Activated CD4-positive, alpha-beta T cell treated with anti-CD3 and anti-CD28 coated beads for 36 hours (primary cell): ENCODE measurements at places on chromosomes 11 and 22.

GRCh38 chr11:36149538-36150242 lies 139.5 kb downstream of the COMMD9 start:
- peak; percentile 72 for DNase-seq

- no peak for DNase-seq
Observed at GRCh38 chr22:21718499-21718898, 17.1 kb downstream of the YPEL1 start.

- DNase-seq, result no peak
Observed at GRCh38 chr11:76155500-76156227, 50.6 kb downstream of the WNT11 start.

DNA sequence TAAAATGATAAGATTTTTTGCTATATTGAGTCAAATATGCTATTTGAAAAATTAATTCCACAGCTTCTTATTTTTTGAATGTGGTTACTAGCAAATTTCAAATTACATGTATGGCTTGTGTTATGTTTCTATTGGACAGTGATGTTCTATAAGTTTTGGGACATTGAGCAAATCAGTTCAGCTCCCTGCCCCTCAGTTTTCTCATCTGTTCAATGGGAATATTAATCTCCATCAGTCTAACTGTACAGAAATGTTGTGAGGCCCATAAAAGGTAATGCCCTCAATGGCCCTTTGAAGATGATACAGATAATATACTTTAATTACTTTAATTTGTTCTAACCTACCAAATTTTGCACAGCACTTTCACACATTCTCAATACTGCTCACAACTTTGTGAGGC lies 15.2 kb downstream of the WT1 start:
- DNase-seq, result no peak

- DNase-seq, result no peak
Observed at GRCh38 chr22:49177666-49178065, 650.0 kb downstream of the BRD1 start.

DNA sequence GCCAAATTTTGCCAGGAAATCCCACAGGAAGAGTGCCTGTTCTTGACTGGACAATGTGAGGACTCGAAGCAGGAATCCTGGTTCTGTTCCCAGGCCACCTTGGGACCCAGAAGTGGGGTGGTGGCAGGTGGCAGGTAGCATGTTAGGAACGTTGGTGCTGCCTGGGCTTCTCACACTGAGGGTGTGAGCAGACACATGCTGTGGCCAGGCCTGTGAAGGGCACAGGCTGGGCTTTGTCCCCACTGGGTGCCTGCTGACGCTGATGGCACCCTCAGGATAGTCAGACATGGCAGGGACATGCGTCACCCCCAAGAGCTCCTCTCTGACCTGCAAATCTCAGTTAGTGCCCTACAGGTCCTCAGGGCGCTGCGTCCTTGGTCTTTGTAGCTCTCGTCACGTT lies 21.1 kb upstream of the NECTIN1 start:
- no peak for DNase-seq

DNA sequence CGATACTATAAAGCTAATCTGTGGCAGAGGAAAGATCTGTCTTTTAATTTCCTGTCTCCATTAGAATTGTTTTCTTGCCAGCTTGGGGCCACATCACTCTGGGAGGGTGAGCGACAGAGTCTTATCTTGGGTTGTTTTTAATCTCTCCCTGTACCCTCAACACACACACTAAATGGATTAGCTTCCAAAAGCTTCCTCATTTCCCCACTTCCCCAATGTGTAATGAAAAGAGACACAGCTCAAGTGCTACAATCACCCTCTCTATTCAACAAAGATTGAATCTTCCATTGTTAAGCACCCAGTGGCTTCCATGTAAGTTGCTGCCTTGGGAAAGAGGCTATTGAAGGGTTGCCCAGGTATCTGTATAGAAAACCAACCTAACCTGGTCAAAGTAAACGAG lies 6.1 kb upstream of the ASCL3 start:
- no peak for DNase-seq

DNA sequence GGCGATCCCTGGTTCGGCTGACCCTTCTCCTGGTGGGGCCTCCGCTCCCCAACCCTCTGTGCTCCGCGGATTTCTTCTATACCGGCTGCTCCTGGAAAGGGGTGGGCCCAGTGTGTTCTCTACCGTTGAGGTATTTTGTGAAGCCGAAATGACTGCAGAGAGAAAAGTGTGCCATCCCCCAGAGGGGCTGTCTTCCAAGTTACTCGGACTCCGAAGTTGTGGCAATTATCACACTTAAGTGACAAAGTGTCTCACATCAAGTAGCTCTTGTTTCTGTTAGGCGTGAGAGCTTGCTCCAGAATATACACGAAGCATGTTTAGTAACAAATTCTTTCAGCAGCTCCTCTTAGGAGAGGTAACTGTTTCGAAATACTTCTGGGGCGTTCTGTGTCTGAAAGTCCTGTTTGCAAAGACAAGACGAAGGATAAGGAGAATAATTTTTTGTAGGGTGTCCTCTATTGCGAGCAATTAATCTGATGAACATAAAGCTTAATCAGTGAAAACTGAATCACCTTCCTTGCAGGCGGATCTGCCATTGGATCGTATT lies 434 bp downstream of the XPNPEP3 start:
- DNase-seq, result no peak

DNA sequence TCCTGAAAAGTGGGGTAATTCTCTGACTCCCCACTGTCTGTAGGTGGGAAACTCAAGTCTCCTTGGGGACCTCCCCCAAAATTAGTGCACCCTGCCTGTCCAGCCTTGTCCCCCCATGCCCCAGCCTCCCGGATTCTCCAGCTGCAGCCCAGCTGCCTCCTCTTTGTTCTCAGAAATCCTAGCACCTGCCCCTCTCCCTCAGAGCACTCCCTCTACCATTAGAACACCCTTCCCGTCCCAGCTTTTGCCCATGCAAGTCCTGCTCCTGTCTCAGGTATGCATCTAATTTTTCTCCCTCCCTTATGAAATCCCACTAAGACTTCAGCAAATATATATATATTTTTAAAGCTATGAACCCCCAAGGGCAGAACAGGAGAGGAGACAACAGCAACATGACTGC lies 37.3 kb downstream of the LRFN4 start:
- no peak for DNase-seq

GRCh38 chr22:50226063-50226874 lies 18.6 kb downstream of the TUBGCP6 start:
- DNase-seq, result no peak

DNA sequence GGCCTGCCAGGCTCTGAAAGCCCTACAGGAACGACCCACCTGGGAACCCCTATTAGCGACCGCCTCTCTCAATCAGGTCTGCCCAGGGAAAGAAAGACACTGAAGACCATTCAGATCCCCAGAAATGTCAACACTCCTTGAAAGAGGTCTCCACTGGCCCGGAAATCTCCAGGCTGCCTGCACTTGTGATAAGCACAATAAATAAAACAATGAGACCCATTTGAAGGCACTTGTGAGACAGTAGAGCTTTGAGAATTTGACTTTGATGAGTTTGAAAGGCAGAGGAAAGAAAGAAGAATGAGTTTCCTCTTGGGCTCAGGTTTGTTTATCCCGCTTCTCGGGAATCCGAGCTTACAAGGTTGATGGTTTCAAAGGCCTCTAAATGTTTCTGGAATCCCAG lies 416.3 kb downstream of the BUD13 start:
- no peak for DNase-seq

DNA sequence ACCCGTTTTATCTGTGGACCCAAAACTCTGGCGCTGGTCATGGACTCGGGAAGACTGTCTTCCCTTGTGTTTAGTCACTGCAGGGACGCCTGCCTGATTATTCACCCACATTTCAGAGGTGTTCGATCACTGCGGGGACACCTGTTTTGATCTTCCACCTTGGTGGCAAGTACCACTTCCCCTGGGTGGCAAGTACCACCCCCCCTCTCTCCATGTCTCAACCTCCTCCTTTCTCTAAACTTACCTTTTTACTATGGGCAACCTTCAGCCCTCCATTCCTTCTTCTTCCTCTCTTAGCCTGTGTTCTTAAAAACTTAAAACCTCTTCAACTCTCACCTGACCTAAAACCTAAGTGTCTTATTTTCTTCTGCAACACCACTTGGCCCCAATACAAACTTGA lies 1.9 kb upstream of the NDUFC2 start:
- no peak for DNase-seq

GRCh38 chr11:71118671-71119250 lies 133.6 kb downstream of the SHANK2 start:
- DNase-seq, result no peak

GRCh38 chr11:113730887-113731726 lies 25.0 kb upstream of the TMPRSS5 start:
- peak; percentile 22 for DNase-seq

GRCh38 chr11:91160661-91161060 lies 937.8 kb upstream of the CHORDC1 start:
- no peak for DNase-seq
